Stimulated activated CD4-positive, alpha-beta T cell treated with anti-CD3 and anti-CD28 coated beads, TNF-alpha, amount 100 ng/mL, for 48 hours (primary cell): ENCODE measurements at places on chromosomes 7 and 10.
A peak's percentile ranks its signal among the peaks of the same experiment; 100 is the strongest.

DNA sequence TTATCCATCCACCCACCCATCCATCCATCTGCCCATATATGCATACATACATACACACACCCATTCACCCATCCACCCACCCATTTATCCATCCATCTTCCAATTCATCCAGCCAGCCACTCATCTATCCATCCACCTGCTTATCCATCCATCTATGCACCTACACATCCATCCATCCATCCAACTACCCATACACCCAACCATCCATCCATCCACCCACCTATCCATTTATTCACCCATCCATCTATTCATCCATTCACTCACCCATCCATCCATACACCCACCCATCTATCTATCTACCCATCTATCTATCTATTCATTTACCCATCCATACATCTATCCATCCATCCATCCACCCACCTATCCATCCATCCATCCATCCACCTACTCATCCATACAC lies 17.3 kb downstream of the TMEM72 start:
- DNase-seq: no peak

DNA sequence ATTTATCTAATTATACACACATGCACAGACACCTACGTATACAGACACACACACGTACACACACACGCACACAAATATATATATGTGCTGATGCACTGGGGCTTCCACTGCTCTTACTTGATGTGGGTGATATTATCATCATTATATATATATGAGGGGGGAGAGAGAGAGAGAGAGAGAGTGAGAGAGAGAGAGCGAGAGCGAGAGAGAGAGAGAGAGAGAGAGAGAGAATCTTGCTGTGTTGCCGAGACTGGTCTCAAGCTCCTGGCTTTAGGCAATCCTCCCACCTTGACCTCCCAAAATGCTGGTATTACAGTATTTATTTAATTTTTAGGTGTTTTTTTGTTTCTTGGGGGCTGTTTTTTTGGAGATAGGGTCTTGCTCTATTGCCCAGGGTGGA lies 3.6 kb upstream of the RABGEF1 start:
- DNase-seq: no peak

DNA sequence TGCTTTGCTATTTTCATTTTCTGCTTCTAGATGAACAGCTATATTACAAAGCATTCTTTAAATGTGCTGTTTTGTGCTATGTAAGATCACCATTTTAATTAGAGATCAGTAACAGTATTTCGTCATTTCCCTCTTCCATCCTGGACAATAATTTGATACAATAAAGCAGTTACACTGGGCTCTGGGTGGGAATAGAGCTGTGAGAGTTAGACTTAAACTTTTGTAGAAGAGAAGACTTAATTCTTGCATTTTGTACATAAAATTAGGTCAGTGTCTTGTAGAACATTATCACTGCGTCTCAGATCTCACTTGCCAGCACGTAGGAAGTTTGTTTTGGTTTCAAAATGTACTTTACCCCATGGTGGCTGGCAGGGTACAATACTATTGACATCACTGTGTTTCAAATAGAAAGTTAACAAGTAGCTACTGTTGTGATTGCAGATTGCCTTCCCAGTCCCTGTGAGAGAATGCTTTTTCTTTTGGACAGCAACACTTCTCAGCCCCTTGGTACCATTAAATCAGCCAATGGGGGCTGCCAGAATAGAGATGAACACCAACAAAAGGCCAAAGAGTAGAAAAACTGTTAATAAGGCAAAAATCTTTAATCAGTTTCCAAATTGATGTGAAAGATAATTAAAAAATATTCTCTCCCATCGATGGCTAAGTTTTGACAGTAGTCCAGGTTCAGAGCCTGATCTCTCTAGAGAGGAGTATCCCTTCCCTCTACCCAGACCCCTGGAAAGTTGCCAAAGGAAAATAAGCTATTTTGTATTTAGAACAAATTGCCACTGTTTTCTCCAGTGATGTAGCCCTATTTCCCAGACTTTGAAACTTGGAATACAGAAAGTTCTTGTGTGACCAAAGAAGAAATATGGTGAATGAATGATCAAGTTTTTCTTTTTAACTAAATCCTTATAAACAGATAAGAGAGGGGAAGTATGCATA lies 35.1 kb downstream of the SMNDC1 start:
- DNase-seq: no peak

GRCh38 chr7:44637788-44638594 lies 31.6 kb downstream of the OGDH start:
- DNase-seq: peak; percentile 72

- DNase-seq: no peak
These were observed 127.2 kb downstream of the CELF2 start for GRCh38 chr10:11144626-11145494.
